ENCODE measurements at places on chromosomes 2 and 18.

DNA sequence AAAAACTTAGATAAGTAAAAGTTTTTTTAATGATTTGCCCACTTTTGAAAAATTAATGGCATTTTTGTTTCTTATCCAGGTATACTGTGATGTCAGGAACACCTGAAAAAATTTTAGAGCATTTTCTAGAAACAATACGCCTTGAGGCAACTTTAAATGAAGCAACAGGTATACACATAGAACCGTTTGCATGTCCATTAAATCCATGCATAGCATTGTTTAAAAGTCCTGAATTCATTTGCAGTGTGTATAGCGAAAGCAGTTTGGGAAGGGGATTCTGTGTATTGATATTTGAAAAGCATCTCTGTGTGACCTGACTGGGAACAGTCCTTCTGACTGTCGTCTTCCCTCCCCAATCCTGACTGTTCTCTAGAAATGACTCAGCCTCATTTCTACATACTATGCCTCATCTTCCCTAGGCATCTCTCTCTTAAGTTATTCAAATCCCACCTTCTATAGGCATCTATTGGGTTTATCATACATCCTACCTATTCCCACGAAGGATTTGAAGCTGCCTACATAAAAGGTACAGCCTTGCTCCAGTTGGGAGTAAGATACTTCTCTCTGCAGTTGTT lies 79.2 kb upstream of the MAP3K20 start:
- no peak for DNase-seq

DNA sequence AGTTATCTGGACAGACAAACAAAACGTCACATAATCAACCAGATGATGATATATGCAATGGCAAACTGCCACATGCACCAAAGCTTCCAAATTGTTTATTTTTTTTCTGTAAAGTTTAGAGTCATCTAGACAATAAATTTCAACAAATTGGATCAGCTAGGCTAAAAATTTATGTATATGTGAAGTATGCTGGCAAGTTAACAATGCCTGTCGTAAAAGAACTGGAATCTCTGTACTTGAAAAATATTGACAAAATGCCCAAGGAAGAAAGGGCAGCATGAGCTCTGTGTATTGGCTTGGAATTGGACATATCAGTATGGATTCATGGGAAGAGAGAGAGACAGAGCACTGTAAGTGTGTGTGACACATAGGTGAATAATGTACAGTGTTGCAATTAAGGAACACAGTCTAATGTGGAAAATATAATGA lies 309.8 kb downstream of the ERBB4 start:
- no peak for DNase-seq

DNA sequence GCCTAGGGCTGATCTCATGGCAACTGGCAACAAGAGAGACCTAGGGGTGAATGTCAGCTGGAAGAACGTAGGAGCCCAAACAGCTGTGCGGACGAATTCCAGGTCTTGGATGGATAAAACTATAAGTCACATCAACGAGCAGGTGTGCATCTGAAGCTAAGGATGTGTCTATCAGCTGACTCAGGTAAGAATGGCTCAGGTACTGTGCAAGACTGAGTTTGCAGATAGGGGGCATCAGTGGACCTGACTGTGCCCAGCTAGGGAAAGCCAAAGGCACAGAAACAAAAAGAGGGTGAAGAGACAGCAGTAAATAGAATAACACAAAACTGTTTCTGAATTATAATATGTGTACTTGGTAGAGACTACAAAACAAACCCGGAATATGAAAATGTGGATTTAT lies 357.3 kb downstream of the ZEB2 start:
- DNase-seq = no peak

- DNase-seq = no peak
These were observed 135.5 kb downstream of the RND3 start for GRCh38 chr2:150351922-150352321.

GRCh38 chr18:75531851-75532459 lies 104.5 kb upstream of the SMIM21 start:
- DNase-seq = no peak

All from stimulated activated CD8-positive, alpha-beta memory T cell treated with anti-CD3 and anti-CD28 coated beads, Interleukin-4, amount 100 ng/mL, for 1 hour (primary cell).